GF-D8 (cell line): ENCODE measurements at places on chromosomes 4 and X.

DNA sequence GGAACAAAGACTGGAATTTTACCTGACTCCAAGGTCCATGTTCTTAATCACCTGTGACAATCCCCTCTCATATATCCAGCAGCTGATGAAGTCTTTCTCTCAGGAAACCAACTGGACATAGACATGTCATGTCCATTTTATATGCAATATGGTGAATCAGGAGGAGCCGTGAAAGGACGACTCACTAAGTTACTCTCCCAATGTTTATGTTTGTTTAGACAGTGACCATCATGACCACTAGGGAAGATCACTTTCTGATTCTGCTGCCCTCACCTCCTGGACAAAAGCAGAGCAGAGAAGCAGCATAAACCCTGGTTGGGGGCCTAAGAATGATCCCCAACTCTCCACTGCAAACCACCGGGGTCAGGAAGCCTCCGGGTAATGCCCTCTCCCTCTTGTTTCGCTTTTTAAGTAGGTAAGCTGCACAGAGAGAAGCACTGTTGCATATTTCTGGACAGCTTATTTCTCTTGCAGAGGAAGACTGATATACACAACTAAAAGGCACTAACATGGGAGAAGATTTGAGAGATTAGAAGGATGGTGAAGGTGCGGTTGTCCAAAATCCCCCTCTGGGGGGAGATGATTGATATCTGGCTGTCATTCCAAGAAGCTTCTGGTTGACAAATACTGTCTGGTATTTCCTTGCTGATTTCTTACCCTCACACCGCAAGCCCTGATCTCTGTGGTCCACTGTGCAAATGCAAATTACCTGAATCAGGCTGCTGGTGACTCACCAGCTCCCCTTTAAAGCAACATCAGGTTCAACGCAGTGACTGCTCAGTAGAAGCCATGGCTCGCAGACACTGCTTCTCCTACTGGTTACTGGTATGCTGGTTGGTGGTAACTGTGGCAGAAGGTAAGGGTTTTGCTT lies at the start of gene ODAPH:
TSS of gene ODAPH (plus strand) at position 773 of the 871 bp plus-strand sequence. CDS start at position 790, 17 bp downstream.
- DNase-seq, result no peak

DNA sequence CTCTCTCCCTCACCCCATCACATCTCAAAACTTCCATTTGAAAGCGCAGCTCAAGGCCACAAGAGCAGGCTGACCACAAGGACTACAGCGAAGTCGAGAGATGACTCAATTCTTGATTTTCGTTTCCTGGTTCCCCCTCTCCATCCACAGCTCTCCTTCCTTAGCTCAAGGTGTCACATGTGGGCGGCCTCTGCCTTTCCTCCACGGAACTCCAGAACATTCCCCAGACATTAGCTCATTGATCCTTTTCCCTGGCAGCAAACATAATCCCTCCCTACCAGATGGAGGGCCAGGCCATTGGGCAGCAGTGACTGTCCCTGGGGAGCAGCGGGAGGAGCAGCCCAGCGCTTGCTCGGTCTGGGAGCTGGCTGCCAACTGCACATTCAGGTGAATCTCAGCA lies 56.3 kb downstream of the CCDC149 start:
- no peak for DNase-seq

DNA sequence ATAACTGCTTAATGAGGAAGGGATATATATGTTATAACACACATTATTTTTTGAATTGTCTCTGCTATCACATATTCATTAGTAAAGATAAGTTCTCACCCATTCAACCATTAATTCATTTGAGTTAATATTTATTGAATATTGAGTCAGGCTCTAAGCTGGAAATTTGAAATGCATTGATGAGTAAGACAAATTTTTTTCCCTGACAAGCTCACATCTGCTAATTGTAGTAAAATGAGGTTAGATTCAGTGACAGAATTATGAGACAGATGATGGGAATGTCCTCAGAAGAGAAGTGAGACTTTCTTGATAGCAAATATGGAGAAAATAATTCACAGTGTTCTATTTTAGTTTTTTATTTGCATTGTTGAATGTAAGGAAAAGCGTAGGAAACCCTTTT lies 194.3 kb downstream of the SLC4A4 start:
- no peak for DNase-seq

DNA sequence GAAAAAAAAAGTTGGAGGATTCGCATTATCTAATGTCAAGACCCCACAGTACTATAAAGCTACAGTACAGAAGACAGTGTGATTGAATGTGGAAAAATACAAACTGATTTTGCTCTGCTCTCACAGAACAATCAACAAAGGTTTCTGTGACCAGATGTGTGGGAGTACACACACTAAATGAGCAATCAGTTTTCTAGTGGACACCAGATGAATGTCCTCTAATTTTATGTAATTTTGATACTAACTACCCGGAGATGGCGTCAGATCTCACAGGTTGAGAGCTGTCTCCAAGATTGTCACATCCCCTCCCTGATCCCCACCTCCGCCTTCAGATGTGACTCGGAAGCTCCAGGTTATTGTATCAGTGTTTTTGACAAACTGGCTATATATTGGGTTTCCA lies 81.9 kb upstream of the HUWE1 start:
- DNase-seq, result no peak

DNA sequence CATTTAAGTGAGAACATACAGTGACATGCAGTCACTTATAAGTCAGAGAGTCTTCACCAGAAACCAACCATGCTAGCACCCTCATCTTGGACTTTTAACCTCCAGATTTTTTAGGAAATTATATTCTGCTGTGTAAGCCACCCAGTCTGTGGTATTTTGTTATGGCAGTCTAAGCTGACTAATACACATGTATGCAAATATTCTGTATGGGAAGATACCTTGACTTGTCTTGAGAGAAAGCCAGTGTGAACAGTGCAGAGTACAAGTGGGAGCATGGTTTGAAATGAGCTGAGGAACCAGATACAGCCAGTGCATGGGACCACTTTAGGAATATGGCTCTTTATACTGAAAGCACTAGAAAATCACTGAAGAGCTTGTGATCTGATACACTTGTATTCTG lies 110.4 kb upstream of the MAP9 start:
- no peak for DNase-seq

DNA sequence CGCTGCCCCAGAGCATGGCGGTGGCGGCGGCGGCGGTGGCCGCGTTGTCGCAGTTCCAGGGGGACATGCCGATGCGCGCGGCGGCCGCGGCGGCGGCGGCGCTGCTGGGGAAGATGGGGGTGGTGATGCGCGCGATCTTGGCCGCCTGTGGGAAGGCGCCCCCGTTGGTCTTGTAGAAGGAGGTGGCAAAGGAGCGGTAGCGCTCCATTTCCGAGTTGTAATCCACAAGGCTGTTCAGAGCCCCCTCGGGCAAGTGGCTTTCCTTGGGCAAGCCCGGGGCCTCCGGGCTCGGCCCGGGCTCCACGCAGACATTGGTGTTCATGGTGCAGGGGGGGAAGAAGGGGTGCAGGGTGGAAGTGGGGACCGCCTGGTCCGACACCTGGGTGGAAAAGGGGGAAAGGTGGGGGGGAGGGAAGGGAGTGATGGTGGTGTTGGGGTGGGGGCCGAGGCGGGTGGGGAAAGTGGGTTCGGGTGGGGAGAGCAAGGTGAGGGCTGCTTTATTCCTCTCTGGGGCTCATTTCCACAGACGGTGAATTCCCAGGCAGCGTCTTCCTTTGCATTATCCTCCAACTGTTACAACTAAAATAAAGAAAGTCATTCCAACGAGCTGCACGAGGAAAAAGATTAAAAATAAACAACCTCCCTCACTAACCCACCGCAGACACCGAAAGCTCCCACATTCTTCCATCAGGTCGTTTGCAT lies 3.1 kb downstream of the CXXC4 start:
- DNase-seq, result no peak

GRCh38 chrX:72269671-72270251 lies 7.3 kb downstream of the RPS4X start:
- no peak for DNase-seq

DNA sequence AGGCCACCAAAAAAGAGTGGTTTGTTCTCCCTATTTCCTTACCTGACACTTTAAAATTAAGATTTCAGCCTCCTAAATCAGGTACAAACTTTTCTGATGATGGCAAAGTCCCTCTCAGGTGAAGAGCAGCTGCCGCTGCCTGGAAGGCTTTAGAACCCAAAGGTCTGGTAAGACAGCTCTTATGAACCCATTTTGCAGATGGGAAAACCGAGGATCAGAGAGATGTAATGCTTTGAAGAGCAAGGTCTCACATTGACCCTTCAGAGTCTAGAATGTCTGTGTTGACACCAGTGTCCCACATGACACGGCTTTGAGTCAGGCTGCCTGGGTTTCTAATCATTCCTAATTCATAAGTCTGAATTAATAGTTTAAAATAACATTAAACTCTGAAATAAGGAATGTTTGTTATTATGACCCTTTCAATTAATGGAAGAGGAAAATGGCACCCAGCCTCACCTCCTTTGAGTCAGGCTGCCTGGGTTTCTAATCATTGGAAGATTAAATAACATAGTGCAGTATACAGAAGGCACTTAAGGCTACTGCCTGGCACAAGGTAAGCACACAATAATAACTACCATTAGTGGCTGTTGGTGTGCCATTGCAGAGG lies 27.9 kb upstream of the KIAA0232 start:
- DNase-seq, result no peak

DNA sequence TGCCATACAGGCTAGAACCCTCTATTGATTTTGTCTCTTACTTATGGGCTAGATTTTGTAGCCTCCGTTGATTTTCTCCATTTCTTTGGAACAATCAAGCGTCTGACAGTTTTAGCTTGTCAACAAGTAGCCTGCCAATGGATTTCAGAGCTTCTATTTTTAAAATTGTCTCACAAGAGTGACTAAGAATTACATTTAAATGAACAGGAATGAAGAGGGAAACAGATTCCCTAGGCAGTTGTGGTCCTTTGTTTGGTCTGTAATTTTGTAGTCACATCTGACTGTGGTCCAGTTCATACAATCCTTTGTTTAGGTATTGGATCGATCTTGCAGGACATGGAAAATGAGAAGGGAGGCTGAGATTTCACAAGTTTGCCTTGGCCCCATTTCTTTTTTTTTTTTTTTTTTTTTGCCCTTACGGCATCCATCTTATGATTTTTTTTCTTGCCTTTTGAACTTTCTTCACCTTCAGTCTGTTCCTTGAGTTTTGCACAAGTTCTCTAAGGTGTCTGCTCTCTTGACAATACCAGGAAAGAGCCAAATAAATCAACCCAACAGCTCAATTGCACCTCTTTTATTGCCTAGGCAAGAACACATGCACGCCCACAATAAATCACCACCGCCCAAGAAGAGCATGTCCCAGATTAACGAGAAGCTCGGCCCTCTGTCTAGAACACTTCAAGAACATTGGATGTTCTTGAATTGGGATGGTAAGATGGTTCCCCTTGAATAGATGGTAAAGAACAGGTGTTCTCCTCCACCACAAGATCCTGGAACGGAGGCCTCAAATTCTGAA lies 86.5 kb upstream of the EGFL6 start:
- DNase-seq, result no peak

DNA sequence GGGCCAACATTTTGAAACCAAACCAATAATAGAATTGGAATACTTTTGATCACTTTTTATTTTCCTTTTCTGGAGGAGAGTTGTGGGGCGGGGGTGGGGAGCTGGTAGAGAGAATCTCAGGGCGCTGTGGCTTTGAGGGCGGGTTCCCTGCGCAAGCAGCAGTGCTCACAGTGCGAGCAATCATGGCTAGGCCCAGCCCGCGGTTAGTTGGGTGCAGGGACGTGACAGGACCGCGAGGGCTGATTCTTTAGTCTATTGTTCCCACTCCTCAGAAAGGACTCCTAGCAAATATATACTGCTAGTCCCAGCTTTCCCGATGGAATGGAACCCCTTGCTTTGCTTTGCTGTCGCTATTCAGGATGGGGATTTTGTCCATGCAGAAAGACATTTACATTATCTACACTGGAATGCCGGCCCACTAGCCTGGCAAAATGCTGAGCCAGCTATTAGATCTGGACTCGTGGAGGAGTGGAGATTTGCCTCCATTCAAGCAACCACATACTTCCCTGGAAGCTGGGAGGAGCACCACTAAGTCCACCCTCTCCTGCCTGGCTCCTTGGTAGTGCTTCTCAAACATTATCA lies 23.9 kb upstream of the APLN start:
- DNase-seq, result no peak
